Vagina (tissue), 2 donors: ENCODE measurements at places on chromosomes 7 and 10.

GRCh38 chr10:100576282-100576635 lies 40.5 kb downstream of the HIF1AN start:
- no peak overlapping the region for H3K4me3 ChIP-seq
- no peak for DNase-seq
- H3K27ac ChIP-seq: no peak overlapping the region
- H3K36me3 ChIP-seq: no peaks in the 10 kb centered on the region

DNA sequence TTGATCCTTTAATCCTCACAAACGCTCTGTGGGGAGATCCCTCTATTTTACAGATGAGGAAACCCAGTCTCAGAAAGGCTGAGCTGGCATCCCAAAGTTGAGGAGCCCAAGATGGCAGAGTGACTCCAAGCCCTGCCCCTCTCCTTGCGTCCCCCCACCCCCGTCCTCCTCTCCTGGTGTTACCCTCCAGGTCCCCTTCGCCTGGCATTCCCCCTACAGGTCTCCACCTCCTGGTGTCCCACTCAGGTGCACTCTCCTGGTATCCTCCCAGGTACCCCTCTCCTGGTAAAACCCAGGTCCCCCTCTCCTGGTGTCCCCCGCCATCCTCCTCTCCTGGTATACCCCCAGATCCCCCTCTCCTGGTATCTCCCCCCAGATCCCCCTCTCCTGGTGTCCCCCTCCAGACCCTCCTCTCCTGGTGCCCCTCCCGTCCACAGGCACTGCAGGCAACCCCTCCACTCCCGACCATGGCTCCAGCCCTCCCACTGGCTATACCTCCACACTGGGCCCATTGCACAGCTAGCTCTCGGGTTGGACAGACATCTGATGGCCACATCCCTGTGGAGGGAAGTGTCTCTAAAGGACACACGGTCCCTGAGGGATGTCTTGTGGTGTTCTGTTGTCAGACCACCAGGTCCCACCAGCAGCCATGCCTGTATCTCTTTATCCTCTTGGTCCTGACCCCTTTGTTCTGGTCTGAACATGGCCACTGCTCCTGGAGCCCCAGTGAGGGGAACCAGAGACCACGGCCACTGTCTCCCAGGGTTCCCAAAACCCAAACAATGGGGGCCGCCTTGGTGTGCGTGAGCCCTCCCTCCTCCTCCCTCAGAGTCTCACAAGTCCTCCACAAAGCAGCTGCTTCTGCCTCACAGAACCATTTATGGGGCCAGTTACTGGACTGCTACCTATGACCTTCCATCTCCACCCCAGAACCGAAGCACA lies 37.2 kb downstream of the CALML3 start:
- H3K27me3 ChIP-seq: no peaks in the 10 kb centered on the region
- DNase-seq: no peak
- no peak overlapping the region for H3K27ac ChIP-seq
- no peak overlapping the region for H3K4me3 ChIP-seq
- H3K36me3 ChIP-seq: no peaks in the 10 kb centered on the region

- no peaks in the 10 kb centered on the region for H3K36me3 ChIP-seq
- H3K4me3 ChIP-seq: no peak overlapping the region
- no peaks in the 10 kb centered on the region for H3K4me1 ChIP-seq
- DNase-seq: no peak
- H3K27ac ChIP-seq: no peak overlapping the region
- H3K27me3 ChIP-seq: no peaks in the 10 kb centered on the region
Measured at GRCh38 chr10:25725917-25726716, 207.9 kb upstream of the MYO3A start.

- no peak for DNase-seq
- H3K4me1 ChIP-seq: no peaks in the 10 kb centered on the region
- no peaks in the 10 kb centered on the region for H3K27me3 ChIP-seq
- H3K36me3 ChIP-seq: no peaks in the 10 kb centered on the region
- H3K27ac ChIP-seq: no peak overlapping the region
- H3K4me3 ChIP-seq: no peak overlapping the region
Measured at GRCh38 chr7:38374507-38374906, 101.1 kb upstream of the TARP start.

- H3K4me3 ChIP-seq: no peak overlapping the region
- peak overlapping the region; percentile 67 for H3K27ac ChIP-seq
- H3K4me1 ChIP-seq: peaks cover 8% of the 10 kb centered on the region
- no peaks in the 10 kb centered on the region for H3K36me3 ChIP-seq
- DNase-seq: no peak
- no peaks in the 10 kb centered on the region for H3K27me3 ChIP-seq
Measured at GRCh38 chr7:41834805-41835694, 132.2 kb upstream of the INHBA start.

GRCh38 chr7:95772771-95773581 lies 622 bp downstream of the DYNC1I1 start:
- H3K36me3 ChIP-seq: no peaks in the 10 kb centered on the region
- H3K27me3 ChIP-seq: no peaks in the 10 kb centered on the region
- H3K27ac ChIP-seq: peak overlapping the region; percentile 63
- H3K4me3 ChIP-seq: peak overlapping the region; percentile 76

DNA sequence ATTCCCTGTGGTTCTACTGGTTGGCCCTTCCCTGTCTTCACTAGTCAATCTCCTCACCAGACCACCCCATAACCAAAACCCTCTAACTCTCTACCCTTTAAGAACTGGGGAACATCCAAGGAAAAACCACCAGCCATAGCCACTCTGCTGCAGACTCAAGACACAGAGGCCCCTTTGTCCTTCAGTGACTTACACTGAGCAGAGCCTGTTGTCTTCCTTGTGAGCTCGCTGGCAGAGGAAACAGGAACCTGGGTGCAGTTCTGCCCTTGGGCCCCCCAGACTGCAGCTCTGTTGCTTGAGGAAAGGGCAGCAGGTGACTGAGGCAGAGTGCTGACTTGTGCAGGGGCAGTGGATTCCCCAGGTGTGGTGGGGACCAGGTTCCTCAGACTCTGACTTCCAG lies 30.6 kb downstream of the ZC3HAV1 start:
- H3K27ac ChIP-seq: no peak overlapping the region
- no peaks in the 10 kb centered on the region for H3K27me3 ChIP-seq
- no peak for DNase-seq
- H3K36me3 ChIP-seq: peaks cover 81% of the 10 kb centered on the region
- peaks cover 14% of the 10 kb centered on the region for H3K4me1 ChIP-seq

GRCh38 chr10:91006752-91007346 lies 86.0 kb upstream of the ANKRD1 start:
- DNase-seq: no peak
- no peaks in the 10 kb centered on the region for H3K27me3 ChIP-seq
- H3K36me3 ChIP-seq: no peaks in the 10 kb centered on the region
- no peaks in the 10 kb centered on the region for H3K4me1 ChIP-seq
- H3K27ac ChIP-seq: peak overlapping the region; percentile 15

DNA sequence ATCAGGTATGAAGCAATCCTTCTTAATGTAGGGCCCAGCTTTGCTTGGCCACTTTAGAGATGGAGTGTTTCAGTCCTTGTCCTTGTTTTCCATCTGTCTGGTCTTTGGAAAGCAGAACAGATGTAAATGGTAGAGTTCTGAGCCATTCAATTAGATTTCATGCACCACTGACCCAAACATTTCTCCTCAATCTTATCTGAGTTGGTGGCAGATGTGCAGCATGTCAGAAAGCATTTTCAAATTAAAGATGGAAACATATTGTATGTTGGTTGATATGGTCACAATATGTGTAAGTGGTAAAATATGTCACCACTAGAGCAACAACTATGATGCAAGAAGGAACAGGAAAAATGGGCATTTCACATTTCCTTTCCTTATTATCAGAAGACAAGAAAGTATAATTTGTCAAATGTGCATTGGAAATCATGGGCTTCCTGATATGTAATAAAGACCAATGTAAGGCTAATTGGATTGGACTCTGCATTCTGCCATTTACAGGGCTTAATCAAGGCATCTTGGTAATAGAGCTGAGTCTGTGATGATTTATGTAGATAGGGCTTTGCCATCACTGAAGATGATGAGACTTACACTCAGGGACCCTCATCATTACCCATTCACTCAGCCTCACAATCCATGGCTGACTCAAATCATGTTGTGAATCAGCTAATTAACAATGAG lies 750.7 kb downstream of the NRG3 start:
- no peaks in the 10 kb centered on the region for H3K27me3 ChIP-seq
- H3K27ac ChIP-seq: no peak overlapping the region
- no peaks in the 10 kb centered on the region for H3K36me3 ChIP-seq
- no peak for DNase-seq

GRCh38 chr7:114409750-114410149 lies 4.9 kb upstream of the FOXP2 start:
- H3K27me3 ChIP-seq: no peaks in the 10 kb centered on the region
- H3K4me3 ChIP-seq: no peak overlapping the region
- no peaks in the 10 kb centered on the region for H3K4me1 ChIP-seq
- no peaks in the 10 kb centered on the region for H3K36me3 ChIP-seq

GRCh38 chr7:132272763-132273371 lies 303.4 kb downstream of the PLXNA4 start:
- H3K27me3 ChIP-seq: no peaks in the 10 kb centered on the region
- no peaks in the 10 kb centered on the region for H3K36me3 ChIP-seq
- no peak overlapping the region for H3K4me3 ChIP-seq
- H3K4me1 ChIP-seq: no peaks in the 10 kb centered on the region
- H3K27ac ChIP-seq: no peak overlapping the region

DNA sequence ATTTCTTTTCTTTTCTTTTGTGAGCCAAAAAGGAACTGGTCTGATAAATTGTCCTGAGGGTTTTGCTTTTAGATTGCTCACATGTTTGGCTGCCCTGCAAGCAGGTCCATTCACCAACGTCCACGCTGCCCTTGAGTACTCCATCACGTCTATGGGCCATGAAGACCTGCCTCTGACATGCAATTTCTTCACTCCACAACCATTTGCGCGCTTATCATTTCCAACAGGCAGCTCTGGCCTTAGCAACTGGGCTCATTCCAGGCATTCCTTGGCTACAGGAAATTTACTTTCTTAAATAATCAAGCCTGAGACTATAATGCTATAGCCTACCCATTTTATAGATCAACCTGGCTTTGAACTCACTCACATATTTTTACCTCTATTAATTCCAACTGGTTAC lies 408.3 kb upstream of the C7orf33 start:
- no peak overlapping the region for H3K4me3 ChIP-seq
- DNase-seq: no peak
- H3K27me3 ChIP-seq: no peaks in the 10 kb centered on the region
- no peak overlapping the region for H3K27ac ChIP-seq
- no peaks in the 10 kb centered on the region for H3K36me3 ChIP-seq

- no peaks in the 10 kb centered on the region for H3K36me3 ChIP-seq
- H3K27me3 ChIP-seq: no peaks in the 10 kb centered on the region
- no peak for DNase-seq
- no peak overlapping the region for H3K4me3 ChIP-seq
Measured at GRCh38 chr10:132610071-132610701, 72.6 kb downstream of the INPP5A start.

DNA sequence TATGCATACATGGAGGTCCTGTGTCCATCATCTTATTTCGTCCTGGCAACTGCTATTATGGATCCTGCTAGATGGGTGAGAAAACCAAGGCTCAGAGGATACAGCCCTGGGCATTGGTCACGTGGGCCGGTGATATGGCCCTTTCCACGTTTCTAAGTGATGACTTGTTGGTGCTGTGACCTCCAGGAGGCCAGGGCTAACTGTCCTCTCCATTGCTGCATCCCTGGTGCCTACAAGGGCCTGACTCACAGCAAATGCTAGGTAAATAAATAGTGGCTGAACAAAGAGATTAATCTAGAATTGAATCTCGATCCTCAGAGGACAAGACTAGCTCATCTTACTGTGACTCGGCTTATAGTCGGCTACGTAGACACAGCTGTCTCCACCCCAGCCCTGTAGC lies 78.6 kb downstream of the FAM53B start:
- no peaks in the 10 kb centered on the region for H3K36me3 ChIP-seq
- H3K4me1 ChIP-seq: peaks cover 51% of the 10 kb centered on the region
- DNase-seq: no peak
- no peak overlapping the region for H3K4me3 ChIP-seq

DNA sequence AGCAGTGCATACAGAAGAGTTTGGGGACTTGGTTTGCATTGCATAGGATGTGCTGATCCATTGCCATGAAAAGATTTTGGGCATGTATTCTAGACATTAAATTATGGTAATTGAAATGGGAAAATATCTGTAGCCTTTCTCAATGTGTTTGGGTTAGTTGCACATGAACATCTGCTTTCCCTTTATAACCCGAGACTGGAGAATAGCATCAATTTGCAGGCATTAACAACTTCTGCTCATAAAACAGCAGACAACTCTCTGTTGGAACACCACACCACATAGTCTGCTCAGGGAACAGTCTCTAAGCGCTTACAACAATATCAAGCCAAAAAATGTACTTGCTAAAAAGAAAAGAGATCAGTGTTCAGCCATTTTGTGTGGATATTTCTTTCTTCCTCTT lies 1391.1 kb upstream of the LRRTM3 start:
- no peaks in the 10 kb centered on the region for H3K4me1 ChIP-seq
- H3K27ac ChIP-seq: no peak overlapping the region

GRCh38 chr10:108490944-108491343 lies 1326.4 kb upstream of the SORCS1 start:
- H3K4me1 ChIP-seq: no peaks in the 10 kb centered on the region
- no peaks in the 10 kb centered on the region for H3K36me3 ChIP-seq
- H3K27me3 ChIP-seq: no peaks in the 10 kb centered on the region
- no peak overlapping the region for H3K4me3 ChIP-seq

GRCh38 chr10:62870866-62871265 lies 54.7 kb upstream of the EGR2 start:
- H3K27me3 ChIP-seq: no peaks in the 10 kb centered on the region
- H3K4me1 ChIP-seq: no peaks in the 10 kb centered on the region
- H3K4me3 ChIP-seq: no peak overlapping the region
- DNase-seq: no peak
- H3K27ac ChIP-seq: no peak overlapping the region
- H3K36me3 ChIP-seq: no peaks in the 10 kb centered on the region

- peaks cover 5% of the 10 kb centered on the region for H3K4me1 ChIP-seq
- H3K4me3 ChIP-seq: no peak overlapping the region
- no peaks in the 10 kb centered on the region for H3K36me3 ChIP-seq
- H3K27me3 ChIP-seq: no peaks in the 10 kb centered on the region
- peak overlapping the region; percentile 12 for H3K27ac ChIP-seq
Measured at GRCh38 chr7:130210181-130210935, 2.7 kb downstream of the SSMEM1 start.
